ENCODE measurements at places on chromosomes 11 and 22. TPM values are rescaled to one million over a fixed set of nuclear protein-coding genes. Genes with fewer than 3 reads are reported as not detected.

DNA sequence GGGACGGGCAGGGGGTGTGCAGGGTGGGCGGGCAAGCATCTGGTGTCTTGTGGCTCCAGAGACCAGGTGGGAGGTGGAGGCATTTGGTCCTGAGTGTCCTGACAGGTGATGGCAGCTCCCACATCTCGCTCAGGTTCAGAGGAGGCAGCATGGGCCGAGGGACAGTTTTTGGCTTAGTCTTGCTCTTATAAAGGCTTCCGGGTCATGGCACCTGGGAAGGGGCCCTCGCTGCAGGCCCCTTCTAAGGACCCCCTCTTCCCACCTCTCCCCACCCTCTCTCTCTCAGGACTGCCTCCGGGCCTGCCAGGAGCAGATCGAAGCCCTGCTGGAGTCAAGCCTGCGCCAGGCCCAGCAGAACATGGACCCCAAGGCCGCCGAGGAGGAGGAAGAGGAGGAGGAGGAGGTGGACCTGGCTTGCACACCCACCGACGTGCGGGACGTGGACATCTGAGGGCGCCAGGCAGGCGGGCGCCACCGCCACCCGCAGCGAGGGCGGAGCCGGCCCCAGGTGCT, 9.9 kb downstream of the CCND1 start:
- no peaks in the 10 kb centered on the region for H3K27me3 ChIP-seq
- H3K27ac ChIP-seq = peak overlapping the region; percentile 57
- H3K4me3 ChIP-seq = no peak overlapping the region
- DNase-seq = no peak
- H3K4me1 ChIP-seq = peaks cover 16% of the 10 kb centered on the region

GRCh38 chr22:46172522-46173110, 22.3 kb downstream of the PPARA start:
- H3K36me3 ChIP-seq = no peaks in the 10 kb centered on the region
- H3K27ac ChIP-seq = no peak overlapping the region
- no peaks in the 10 kb centered on the region for H3K4me1 ChIP-seq
- H3K27me3 ChIP-seq = no peaks in the 10 kb centered on the region

- no peaks in the 10 kb centered on the region for H3K27me3 ChIP-seq
- no peak overlapping the region for H3K4me3 ChIP-seq
Measured at GRCh38 chr11:13308704-13309103, 31.1 kb downstream of the BMAL1 start.

- no peaks in the 10 kb centered on the region for H3K36me3 ChIP-seq
- H3K27me3 ChIP-seq = no peaks in the 10 kb centered on the region
- 0 out of 2 replicates have a peak, but pooled peaks cover 5% of the 10 kb centered on the region for H3K4me1 ChIP-seq
Measured at GRCh38 chr11:129408865-129409444, 33.3 kb downstream of the BARX2 start.

GRCh38 chr11:74437441-74438042, 29.8 kb downstream of the KCNE3 start:
- H3K4me1 ChIP-seq = peaks cover 4% of the 10 kb centered on the region
- no peak overlapping the region for H3K4me3 ChIP-seq
- H3K36me3 ChIP-seq = no peaks in the 10 kb centered on the region
- no peaks in the 10 kb centered on the region for H3K27me3 ChIP-seq
- H3K27ac ChIP-seq = no peak overlapping the region

- peak overlapping the region; percentile 90 for H3K27ac ChIP-seq
- peaks cover 2% of the 10 kb centered on the region for H3K36me3 ChIP-seq
- no peaks in the 10 kb centered on the region for H3K4me1 ChIP-seq
- DNase-seq = peak; percentile 91
- peak overlapping the region; percentile 90 for H3K4me3 ChIP-seq
Measured at GRCh38 chr22:47631571-47632102, 869.2 kb downstream of the TBC1D22A start.

GRCh38 chr11:1744137-1744886, 6.1 kb downstream of the IFITM10 start:
- H3K27ac ChIP-seq = no peak overlapping the region
- 0 out of 2 replicates have a peak, but pooled peaks cover 6% of the 10 kb centered on the region for H3K4me1 ChIP-seq
- no peak overlapping the region for H3K4me3 ChIP-seq

Gene MRGPRX3
- not detected for total RNA-seq

DNA sequence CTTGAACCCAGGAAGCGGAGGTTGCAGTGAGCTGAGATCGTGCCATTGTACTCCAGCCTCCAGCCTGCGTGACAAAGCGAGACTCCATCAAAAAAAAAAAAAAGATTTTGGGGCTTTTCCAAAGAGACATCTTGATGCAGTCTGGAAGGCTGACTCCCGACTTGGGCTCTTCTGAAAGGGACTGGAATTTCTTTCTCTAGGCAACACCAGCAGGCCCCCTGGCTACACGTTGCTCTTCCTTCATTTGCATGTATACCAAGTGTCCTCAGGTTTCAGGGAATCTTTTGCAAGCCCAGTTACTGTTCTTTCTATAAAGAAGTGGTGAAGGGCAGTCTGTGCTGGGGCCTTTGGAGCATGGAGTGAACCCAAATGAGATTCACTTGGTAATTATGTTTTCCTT, 211.0 kb downstream of the GRIK4 start:
- no peaks in the 10 kb centered on the region for H3K36me3 ChIP-seq
- H3K4me3 ChIP-seq = no peak overlapping the region
- H3K27ac ChIP-seq = no peak overlapping the region
- no peak for DNase-seq
- H3K4me1 ChIP-seq = no peaks in the 10 kb centered on the region

- no peak overlapping the region for H3K4me3 ChIP-seq
- H3K36me3 ChIP-seq = no peaks in the 10 kb centered on the region
- H3K27ac ChIP-seq = no peak overlapping the region
Measured at GRCh38 chr11:103370076-103370475, 260.9 kb downstream of the DYNC2H1 start.

DNA sequence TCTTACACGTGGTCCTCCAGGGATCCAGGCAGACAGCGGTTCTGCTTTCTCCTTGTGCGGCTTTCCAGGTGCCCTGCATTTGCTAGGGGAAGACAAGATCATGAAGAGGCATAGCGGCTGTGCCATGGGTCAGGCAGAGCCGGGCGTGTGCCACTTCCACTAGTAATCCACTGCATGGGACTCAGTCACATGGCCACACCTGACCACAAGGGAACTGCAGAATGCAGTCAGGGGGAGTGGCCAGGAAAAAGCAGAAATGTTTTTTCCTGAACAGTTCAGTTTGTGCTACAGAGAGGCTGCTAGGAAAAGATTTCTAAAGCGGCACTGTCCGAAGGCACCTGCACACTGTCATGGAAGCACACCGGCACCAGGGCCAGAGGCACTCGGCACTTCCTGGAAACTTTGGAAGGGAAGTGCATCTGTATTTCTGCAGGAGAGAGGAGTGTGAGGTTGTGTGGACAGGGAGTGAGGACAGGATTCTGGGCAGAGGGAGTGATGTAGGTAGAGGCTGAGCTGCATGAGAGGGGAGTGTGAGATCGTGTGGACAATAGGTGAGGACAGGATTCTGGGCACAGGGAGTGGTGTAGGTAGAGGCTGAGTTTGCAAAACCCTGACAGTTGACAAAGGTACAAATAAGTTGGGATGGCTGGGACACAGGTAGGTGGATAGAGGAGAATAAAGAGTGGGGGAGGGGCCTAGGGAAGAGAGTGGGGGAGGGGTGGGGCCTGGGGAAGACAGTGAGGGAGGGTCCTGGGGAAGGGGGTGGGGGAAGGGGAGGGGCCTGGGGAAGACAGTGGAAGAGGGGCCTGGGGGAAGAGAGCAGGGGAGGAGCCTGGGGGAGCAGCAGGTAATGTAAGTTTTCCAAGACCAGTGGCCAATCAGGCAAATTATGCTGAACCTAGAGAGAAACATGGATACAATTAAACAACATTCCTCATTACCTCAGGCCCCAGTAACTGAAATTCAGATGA, 1436.3 kb downstream of the TBC1D22A start:
- no peaks in the 10 kb centered on the region for H3K27me3 ChIP-seq
- H3K4me3 ChIP-seq = no peak overlapping the region
- H3K27ac ChIP-seq = no peak overlapping the region
- no peaks in the 10 kb centered on the region for H3K4me1 ChIP-seq

DNA sequence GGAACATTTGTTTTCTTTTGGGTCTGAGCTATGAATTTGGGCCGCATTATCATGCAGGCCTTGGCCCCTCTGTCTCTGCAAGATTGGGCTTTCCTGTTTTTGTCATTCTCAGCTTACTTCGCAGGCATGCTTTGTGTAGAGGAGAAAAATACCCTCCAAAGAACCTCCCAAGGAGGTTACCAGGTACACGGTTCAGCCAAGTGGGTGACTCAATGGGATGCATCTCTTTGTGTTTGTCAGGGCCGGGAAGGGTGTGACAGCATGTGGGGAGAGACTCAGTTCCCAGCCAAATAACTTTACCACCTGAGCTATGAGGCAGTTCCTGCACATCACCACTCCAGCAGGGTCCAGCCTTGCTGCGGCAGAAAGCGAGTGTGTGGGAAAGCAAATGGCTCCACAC, 47.8 kb upstream of the CLDN5 start:
- H3K36me3 ChIP-seq = no peaks in the 10 kb centered on the region
- no peaks in the 10 kb centered on the region for H3K4me1 ChIP-seq
- no peak for DNase-seq
- no peak overlapping the region for H3K27ac ChIP-seq

- H3K4me3 ChIP-seq = peak overlapping the region; percentile 92
- H3K4me1 ChIP-seq = peaks cover 7% of the 10 kb centered on the region
- H3K36me3 ChIP-seq = peaks cover 1% of the 10 kb centered on the region
- no peaks in the 10 kb centered on the region for H3K27me3 ChIP-seq
Measured at GRCh38 chr22:42855721-42856120, 1.4 kb downstream of the ARFGAP3 start.

Gene TLCD5
- 11.8 TPM for total RNA-seq

GRCh38 chr22:48755059-48755949, 1072.4 kb downstream of the BRD1 start:
- H3K36me3 ChIP-seq = no peaks in the 10 kb centered on the region
- no peak overlapping the region for H3K27ac ChIP-seq
- H3K4me3 ChIP-seq = no peak overlapping the region
- DNase-seq = no peak

GRCh38 chr11:131499199-131499598, 128.8 kb downstream of the NTM start:
- no peak for DNase-seq
- no peak overlapping the region for H3K27ac ChIP-seq
- no peaks in the 10 kb centered on the region for H3K36me3 ChIP-seq

Gene MYO7A
- total RNA-seq = 8.9 TPM

Gene TMEM86A
- total RNA-seq = 0.25 TPM

- H3K27me3 ChIP-seq = no peaks in the 10 kb centered on the region
- H3K27ac ChIP-seq = no peak overlapping the region
- H3K36me3 ChIP-seq = no peaks in the 10 kb centered on the region
- no peak for DNase-seq
- no peak overlapping the region for H3K4me3 ChIP-seq
Measured at GRCh38 chr11:134756811-134757540, 344.9 kb upstream of the B3GAT1 start.

DNA sequence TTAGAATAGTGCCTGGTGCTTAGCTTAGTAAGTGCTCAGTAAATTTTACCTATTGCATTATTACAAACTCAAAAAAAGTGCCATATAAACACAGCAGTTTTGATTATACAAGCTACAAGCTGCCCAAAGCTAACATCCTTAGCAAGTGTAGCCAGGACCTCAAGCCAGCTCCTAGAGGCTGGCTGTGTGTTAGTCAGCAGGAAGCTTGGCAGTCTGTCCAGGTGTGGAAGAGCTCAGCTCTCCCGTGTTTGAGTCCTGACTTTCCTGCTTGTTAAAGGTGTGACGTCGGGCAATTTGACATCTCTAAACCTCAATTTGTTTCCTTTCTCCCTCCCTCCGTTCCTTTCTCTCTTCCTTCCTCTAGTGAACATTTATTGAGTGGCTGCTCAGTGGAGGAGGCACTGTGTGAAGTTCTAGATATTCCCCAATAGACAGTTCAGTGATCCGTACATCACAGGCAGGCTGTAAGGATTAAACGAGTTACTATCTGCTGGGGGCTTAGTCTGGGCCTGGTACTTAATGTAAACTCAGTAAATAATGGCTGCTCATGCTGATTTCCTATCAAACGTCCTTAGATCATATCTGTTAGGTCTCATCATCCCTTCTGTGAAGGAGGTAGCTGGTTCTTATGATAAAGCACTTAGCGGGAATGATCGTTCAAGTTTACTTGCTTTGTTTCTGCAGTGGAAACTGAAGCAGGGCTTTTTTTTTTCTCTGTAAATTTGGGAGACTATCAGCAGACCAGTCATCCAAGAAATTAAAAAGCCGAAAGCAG, 68.7 kb downstream of the PRR5L start:
- no peaks in the 10 kb centered on the region for H3K27me3 ChIP-seq
- H3K4me1 ChIP-seq = no peaks in the 10 kb centered on the region
- DNase-seq = no peak
- no peak overlapping the region for H3K4me3 ChIP-seq

- H3K36me3 ChIP-seq = no peaks in the 10 kb centered on the region
- DNase-seq = no peak
- H3K4me1 ChIP-seq = no peaks in the 10 kb centered on the region
- no peak overlapping the region for H3K4me3 ChIP-seq
Measured at GRCh38 chr22:35195821-35196220, 61.5 kb upstream of the HMGXB4 start.

- no peaks in the 10 kb centered on the region for H3K27me3 ChIP-seq
- no peak overlapping the region for H3K27ac ChIP-seq
- H3K4me1 ChIP-seq = peaks cover 15% of the 10 kb centered on the region
- H3K4me3 ChIP-seq = no peak overlapping the region
- DNase-seq = no peak
Measured at GRCh38 chr11:113286009-113286408, 28.4 kb upstream of the TTC12 start.

DNA sequence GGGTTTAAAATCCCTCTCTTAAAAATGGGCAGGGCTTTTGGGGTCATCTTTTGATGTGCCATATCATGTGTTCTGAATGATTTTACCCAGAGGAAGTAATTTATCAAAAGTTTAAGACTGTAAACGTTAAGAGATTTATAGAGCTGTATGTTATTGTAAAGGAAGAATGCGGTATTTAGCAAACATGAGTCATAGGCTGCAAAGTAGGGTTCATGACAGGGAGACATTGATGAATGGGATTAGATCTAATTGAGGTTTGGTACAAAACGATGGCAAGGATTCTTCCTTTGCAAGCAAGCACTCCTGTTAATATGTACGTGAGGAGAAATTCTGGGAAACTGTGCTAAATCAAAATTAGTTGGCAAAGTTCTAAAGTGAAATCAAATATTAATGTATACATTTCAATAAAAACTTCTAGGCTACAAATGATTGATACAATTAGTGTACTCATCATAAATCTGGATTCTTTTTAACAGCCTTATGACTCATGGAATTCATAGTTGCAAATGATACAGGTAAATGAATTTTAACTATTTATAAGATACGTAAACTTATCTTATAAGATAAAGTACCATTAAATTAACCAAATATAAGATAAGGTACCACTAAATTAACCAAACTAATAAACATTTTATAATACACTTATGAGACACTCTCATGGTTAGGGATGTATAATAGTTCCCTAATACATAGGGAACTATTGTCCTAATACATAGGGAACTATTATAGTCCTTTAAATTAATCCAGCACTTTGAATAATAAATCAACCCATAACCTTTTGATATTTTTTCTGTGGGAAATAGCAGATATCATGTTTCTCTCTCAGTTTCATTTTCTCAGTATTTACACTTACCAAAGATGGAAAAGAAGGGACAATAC, 58.4 kb downstream of the KIF18A start:
- no peak for DNase-seq
- no peaks in the 10 kb centered on the region for H3K36me3 ChIP-seq
- no peak overlapping the region for H3K4me3 ChIP-seq
- H3K27me3 ChIP-seq = no peaks in the 10 kb centered on the region
- no peak overlapping the region for H3K27ac ChIP-seq
- peaks cover 12% of the 10 kb centered on the region for H3K4me1 ChIP-seq

Gene ASCL2
- 32.5 TPM for total RNA-seq

Gene SIK2
- 40.2 TPM for total RNA-seq

Gene ASPHD2
- not detected for total RNA-seq
